Activated CD8-positive, alpha-beta T cell treated with anti-CD3 and anti-CD28 coated beads for 36 hours (primary cell): ENCODE measurements at places on chromosomes 6 and 20. TPM values are rescaled to one million over a fixed set of nuclear protein-coding genes. Genes with fewer than 3 reads are reported as not detected.

DNA sequence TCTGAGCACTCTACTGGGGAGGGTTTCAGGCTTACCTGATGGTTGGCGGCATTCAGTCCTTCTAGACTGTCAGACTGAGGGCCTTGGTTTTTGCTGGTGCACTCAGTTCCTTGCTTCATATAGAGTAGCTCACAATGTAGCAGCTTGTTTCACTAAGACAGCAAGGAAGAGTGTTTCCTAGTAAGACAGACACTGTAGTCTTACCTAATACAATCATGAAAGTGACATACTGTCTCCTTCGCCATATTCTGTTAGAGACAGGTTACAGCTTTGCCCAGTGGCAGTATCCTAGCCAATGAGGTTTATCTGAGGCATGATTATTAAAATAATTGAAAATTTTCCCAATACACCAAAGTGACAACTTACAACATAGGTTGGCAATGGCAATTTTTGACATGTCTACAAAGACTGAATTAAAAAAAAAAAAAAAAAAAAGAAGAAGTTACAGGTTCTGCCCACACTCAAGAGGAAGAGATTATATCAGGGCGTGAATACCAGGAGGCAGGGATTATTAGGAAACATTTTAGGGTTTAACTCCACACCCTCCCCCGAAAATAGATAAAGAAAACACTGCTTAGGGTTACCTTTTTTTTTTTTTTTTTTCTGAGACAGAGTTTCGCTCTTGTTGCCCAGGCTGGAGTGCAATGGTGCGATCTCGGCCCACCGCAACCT, 66.8 kb downstream of the SCAND1 start:
- DNase-seq = no peak

The NKX2-4 gene
- not detected for total RNA-seq

The POPDC3 gene
- total RNA-seq = not detected

The GTSF1L gene
- not detected for total RNA-seq

The FAM50B gene
- 6.0 TPM for total RNA-seq

GRCh38 chr20:10586296-10586695, 87.5 kb downstream of the JAG1 start:
- DNase-seq = no peak

DNA sequence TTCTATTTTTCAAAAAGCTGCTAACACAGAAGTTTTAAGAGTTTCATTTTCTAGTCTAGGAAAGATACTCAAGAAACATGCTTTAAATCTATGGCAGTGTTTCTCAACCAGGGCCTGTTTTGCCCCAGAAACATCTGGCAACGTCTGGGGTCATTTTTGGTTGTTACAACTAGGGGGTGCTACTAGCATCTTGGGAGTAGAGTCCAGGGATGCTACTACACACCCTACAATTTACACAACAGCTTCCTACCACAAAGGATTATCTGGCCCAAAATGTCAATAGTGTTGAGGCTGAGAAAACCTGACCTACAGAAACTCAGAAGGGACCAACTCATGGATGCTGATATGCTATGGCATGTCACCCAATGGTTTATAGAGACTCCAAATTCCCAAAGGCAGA, 24.4 kb downstream of the SERAC1 start:
- no peak for DNase-seq

DNA sequence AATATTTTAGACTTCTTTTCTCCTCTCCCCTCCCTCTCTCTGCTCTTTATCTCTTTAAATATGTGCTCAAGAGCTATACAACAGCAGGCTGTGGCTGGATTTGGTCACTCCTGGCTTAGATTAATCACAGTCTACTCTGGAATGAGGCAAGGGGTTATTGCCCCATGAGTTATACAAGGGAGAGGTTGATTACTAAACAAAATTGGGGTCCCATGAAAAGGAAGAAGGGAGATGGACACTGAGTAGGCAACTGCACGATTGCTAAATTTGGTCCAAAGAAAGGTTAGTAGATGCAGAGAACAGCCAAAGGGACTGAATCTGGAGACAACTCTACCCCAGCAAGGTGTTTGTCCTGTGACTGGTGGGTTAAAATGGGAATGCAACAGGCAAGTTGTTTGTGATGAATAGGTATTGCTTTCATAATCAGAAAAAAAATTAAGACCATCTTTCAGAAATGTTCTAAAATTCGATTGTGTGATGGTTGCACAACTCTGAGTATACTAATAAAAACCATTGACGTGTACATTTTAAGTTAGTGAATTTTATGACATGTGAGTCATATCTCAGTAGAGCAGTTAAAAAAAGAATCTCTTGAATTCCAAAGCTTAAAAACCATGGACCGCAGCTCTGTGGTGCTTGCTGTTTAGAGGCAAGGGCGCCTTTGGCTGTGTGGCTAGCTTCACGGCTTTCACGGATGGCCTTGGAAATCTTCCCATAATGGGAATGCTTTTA, 57.1 kb downstream of the KIZ start:
- no peak for DNase-seq

- DNase-seq = no peak
Observed at GRCh38 chr6:157230910-157231309, 92.4 kb downstream of the TMEM242 start.

DNA sequence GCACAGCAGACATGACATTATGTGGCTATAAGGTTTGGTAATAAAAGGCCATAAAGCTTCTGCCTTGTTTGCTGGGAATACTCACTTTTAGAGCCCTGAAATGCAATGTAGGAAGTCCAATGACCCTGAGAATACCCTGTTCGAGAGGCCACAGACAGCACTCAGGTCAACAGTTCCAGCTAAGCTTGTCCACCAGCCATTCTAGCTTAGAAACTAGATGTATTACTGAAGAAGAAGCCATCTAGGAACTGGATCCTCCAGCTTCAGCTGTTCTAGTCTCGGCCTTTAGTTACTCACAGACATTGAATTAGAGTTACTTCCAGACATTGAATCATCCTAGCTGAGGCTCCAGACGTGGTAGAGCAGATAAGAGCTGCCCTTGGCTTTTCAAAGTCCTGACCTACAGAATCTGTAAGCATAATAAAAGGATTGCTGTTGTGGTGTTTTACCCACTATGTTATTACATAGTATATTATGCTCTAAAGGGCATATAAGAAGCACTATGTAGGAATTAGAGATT, 84.9 kb downstream of the MMS22L start:
- no peak for DNase-seq

The TOX2 gene
- 1.7 TPM for total RNA-seq

DNA sequence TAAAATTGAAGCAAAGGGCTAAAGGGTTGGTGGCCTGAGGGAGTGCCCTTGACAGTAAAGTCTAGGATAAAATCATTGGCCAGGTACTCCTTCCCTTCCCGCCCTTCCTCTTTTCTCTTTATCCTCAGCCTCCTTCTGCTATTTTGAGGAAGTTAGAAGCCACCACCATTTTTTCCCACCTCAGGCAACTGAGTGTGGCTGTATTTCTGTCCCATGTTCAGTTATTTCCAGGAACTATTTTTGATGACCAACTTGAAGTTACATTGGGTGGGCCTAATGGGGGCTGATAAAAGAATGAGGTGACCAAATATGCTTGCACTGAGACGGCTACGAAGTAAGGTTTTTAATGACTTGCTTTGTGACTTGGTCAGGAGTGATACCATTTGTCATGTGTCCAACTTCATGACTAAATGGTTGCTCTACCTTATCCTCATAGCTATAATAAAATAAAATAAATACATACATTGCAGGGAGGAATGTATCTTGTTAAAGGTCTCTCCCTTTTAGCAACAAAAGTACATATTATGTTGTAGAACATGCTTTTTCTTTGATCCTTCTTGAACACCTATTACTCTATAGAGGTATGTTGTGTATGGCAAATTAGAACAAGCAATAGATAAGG, 12.0 kb downstream of the PTPN1 start:
- DNase-seq = no peak

GRCh38 chr6:118591897-118592296, 43.8 kb downstream of the PLN start:
- DNase-seq = no peak

GRCh38 chr6:71209626-71210025, 79.0 kb upstream of the OGFRL1 start:
- no peak for DNase-seq

The LY6G6F gene
- not detected for total RNA-seq

The WFDC5 gene
- total RNA-seq = not detected

DNA sequence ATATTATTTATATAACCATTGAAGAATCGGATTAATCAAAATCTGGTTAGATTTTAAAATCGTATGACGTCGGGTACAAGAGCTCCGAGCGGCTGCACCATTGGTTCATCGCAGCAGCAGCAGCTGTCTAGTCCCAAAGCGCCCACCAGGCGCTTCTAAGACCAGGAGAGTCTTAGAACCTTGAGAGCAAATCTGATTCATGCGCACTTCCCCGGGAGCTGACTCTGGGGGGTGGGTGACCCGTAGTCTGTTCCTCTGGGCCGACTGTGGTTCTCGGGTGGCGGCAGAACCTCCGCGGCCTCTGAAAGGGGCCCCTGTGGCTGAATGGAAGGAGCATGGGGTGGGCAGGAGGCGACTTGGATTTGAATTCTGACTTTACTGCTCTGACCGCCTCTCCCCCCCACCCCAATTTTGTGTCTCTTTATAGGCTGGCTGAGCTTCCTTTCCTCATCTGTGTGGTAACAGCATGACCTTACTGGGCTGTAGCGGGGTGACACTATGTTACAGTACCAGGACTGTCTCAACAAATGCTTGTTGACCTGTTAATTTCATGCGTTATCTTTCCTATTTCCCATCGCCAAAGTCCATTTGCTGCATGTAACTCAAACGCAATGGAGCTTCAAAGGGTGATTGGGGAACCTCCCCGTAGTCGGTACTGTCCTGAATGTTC, 119.7 kb downstream of the RTN4IP1 start:
- peak; percentile 76 for DNase-seq

DNA sequence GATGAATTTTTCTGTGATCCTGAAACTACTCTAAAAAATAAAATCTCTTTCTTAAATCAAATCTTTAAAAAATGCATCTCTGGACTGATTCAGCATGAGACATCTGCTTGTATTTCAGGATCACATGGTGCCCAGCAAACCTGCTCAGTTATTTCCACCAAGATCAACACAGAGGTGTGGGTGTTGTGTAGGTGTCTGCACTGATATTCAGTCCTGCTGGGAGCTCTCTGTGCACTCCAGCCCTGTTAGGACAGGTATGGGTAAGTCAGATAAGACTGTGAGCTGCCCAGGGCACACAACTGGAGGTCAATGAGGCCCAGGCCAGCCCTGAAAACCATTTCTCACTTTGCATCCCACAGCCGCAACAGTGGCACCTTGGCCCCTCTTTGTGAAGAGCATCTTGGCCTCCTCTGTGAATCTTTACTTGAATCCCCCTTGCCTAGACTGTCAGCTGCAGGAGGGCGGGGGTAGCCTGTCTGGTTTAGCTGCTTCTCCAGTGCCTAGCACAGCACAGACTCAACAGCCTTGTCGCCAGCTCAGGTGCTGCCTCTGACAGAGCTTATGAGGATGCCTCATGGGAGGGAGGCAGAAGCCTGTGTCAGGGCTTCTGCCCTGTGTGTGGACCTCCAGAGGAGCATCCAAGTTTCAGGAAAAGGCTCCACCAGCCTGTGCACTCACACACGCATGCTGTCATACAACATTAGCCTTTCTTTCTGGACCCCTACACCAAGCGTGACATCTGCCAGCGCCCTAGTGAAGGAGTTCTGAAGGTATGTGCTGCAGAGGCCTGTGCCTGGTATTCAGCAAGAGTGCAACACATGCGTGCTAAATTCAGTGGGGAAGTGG, 187.6 kb upstream of the CST7 start:
- DNase-seq = no peak
